ENCODE measurements at places on chromosomes 6 and 20.
A peak's percentile ranks its signal among the peaks of the same experiment; 100 is the strongest.

- DNase-seq: no peak
Measured at GRCh38 chr20:43386878-43387277, 70.8 kb upstream of the SRSF6 start.

DNA sequence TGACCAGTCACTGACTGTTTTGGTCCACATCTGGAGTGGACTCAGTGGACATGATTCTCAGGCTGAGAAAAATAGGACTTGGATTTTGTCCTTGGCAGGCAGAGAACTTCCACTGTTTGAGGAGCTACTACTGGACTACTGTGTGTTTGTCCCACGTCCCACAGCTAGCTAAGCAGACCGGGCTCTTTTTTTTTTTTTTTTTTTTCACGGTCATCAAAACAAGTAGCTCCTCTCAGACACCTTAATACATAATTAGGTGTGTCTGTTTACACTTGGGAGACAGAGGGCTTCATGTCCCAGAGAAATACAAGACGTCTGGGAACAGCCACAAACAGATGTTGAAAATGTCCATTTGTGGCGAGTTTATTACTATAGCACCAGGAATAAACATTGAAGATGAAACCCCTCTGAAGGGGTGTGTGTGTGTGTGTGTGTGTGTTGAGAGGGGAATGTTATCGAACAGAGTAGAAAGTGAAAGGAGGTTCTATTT lies 155.0 kb upstream of the SUPT3H start:
- DNase-seq: no peak

- DNase-seq: no peak
Measured at GRCh38 chr6:166758136-166758704, 131.2 kb upstream of the RPS6KA2 start.

GRCh38 chr6:116059713-116060571 lies 749 bp downstream of the FRK start:
- no peak for DNase-seq

GRCh38 chr20:44457016-44457415 lies 18.7 kb upstream of the TTPAL start:
- no peak for DNase-seq

DNA sequence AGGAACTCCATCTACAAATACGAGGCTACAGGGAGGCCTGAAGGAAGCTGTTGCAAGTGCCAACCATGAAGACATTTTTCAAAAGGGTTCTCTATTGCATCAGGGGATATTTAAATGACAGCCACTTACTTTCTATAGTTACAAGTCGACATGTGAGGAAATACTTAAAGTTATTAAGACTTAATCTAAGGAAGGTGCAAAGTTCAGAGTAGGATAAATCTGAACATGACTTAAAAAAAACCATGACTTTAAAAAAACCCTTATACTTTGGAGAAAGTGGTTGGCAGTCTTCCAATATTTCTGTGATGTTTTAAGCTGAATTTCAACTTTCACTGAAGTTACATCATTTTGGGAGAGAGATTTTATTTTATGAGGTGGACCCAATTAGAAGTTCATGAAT lies 56.3 kb upstream of the EMILIN3 start:
- DNase-seq: no peak

DNA sequence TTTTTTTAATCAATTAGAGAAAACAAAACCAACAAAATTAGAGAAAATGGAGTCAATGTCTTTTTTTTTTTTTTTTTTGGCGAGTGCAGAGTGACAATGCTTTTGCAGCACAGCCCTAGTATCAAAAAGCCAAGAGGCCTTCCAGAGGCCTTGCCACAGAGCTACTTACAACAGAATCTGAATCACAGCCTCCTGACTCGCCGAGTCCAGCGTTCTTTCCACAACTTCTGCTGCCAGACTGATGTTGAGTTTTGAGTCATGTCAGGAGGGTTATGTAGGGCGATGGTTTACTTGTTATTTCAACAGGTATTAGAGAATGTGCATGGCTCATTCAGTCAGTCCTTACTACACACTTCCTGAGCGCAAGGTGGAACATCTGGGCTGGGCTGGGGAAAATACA lies 88.6 kb downstream of the FNDC1 start:
- DNase-seq: no peak

DNA sequence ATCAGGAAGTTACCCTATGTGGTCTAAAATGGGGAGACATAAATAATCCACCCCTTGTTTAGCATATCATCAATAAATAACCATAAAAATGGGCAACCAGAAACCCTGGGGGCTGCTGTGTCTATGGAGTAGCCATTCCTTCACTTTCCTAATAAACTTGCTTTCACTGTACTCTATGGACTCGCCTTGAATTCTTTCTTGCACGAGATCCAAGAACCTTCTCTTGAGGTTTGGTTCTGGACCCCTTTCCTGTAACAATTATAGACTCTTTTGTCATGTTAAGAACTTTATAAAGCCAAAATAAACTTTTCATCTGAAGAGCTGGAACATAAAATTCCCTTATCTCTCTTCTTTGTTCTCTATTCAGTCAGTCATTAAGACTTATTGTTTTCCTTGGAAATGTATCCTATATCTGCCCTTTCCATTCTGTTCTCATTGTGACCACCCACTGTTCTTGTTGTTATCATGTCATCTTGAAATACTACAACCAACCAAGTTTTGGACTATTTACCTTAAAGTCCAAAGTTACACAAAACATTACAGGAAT lies 29.3 kb upstream of the ZBTB24 start:
- DNase-seq: no peak

- no peak for DNase-seq
Measured at GRCh38 chr6:165910184-165910966, 247.3 kb upstream of the PDE10A start.

- DNase-seq: no peak
Measured at GRCh38 chr6:102488729-102489128, 1095.2 kb downstream of the GRIK2 start.

- DNase-seq: peak; percentile 56
Measured at GRCh38 chr6:30883685-30884520, at the start of gene DDR1. TSS of gene DDR1 (plus strand) at chr6:30884519. CDS start at chr6:30888730, 4,211 bp downstream.
